ENCODE measurements at places on chromosomes 1 and 21.
A peak's percentile ranks its signal among the peaks of the same experiment; 100 is the strongest.

DNA sequence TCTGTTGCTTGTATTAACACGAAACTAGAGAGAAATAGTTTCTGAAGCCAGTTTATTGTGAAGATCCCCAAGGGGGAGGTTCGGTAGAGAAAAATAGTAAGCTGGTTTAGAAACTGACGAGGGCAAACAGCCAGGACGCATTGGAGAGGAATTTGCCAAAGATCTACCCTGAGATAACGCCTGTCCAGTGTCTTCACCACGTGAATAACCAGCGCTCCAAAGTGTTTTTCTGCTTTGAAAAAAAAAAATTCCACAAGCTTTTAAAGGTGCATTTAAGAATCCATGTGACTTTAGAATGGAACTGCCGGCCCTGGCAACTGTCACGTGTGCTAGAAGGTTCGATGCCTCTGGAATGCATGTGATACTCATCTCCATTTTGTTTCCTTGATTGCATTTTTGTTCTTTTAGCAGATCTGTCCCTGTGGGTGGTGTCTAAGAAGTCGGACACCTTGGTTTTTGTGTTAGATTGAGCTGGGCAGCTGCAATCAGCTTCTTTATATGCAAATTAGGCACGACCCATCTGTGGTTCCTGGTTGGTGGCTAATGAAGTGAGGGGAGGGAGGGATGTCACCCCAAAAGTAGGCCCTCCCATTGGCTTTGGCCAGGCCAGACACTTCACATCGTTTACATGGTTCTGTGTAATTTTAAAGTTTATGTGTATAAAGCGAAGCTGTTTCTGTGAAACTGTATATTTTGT lies 1.3 kb upstream of the THAP3 start:
- no peak for DNase-seq

- DNase-seq: no peak
Measured at GRCh38 chr1:244084763-244085162, 33.7 kb downstream of the ZBTB18 start.

DNA sequence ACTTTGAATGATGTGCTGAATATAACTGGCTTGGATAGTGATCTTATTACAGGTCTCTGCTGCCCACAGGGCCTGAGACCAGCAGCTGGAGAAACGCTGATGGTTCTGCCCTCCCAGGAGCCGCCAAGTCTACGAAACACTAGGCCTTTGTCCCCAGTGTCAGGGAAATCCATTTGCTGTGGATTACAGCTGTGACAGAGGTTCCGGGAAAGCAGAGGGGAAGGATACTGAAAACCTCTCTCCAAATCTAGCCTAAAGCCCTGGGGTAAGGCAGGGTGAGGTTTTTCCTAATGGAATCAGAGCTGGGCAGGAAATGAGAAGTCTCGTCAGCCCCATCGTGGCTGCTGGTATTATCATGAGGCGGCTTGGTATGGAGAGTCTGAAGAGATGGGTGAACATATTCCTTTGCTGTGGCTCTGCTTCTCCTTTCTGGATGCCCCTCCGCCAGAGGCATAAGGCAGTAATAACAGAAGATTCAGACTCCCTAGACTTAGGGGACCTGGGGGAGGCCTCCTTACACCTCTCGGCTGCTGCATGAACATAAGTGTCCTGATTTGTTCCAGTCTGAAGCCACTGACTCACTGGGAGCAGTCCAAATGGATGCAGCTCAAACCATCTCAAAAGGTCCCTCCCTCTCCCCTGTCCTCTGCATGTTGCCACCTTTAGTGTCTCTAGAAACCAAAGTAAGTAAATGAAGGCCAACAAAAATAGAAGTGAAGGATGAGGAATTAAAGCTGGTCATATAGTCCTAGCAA lies 48.1 kb downstream of the PHC2 start:
- no peak for DNase-seq

DNA sequence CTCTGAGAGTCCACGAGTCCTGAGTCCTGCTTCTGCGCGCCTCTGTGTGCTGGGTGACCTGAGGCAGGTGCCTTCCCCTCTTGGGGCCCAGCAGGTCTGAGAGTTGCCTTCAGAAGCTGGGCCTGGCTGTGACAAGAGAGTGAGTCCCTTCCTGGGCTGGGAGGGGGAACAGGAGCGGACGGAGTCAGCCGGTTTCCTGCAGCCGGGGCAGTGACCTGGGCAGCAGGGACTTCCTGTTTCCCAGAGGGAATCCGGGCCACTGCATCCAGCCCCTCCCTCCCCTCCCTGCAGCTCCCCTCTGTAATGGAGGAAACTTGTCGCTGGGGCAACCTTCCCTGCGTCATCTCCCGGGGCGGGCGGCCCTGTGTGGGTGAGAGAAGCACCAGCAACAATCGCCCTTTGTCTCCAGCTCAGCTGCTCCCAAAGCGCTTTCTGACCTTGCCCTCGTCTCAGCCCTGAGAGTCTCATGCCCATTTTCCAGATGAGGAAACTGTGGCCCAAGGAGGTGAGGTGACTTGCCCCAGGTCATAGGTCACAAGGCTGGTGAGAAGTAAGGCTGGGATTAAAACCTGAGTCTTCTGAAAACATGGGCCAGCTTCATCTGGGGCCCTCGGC lies 61.1 kb downstream of the SDC3 start:
- no peak for DNase-seq

GRCh38 chr1:77475641-77476040 lies 193.8 kb downstream of the AK5 start:
- DNase-seq: no peak

- no peak for DNase-seq
Measured at GRCh38 chr21:34671462-34671861, 2.7 kb downstream of the CLIC6 start.

DNA sequence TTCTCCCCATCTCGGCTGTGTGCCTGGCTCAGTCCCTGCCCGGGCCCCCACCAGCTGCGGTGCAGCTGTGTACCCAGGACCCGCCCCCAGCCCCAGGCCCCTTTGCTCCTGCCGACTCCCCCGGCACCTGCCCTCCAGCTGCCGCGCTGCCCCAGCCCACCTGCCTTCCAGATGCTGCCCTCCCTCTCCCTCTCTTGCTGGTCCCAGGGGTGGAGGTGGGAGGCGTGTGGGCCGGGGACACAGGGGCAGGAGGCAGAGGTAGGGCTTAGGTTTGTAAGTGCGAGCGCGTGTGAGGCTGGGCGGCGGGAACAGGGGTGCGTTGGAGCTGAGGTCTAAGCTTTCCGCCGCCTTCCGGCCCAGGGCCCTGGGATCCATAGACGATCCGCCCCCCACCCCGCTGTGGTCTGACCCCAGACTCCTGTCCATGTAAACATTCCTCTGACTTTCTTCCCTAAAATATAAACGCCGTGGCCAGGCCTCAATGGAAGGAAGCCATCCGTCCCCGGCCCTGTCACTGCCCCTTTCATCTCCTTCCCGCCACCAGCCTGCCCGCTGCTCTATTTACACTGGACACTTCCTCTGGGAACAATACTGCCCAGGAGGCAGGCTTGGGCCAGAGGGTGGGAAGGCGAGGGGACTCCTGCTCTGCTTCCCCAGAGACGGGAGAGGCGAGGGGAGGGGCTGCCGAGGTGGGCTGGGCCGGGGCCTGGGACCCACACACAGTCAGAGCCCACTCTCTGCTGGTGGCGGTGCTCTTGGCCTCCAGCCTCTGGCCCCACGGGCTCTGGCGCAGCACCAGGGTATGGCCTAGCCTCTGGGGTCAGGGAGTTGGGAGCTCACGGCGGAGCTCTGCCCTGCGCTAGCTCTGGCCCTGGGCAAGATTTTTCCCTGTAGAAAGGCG lies 128.3 kb downstream of the CASZ1 start:
- no peak for DNase-seq

- DNase-seq: no peak
Measured at GRCh38 chr21:15729346-15729673, 472 bp upstream of the USP25 start.

DNA sequence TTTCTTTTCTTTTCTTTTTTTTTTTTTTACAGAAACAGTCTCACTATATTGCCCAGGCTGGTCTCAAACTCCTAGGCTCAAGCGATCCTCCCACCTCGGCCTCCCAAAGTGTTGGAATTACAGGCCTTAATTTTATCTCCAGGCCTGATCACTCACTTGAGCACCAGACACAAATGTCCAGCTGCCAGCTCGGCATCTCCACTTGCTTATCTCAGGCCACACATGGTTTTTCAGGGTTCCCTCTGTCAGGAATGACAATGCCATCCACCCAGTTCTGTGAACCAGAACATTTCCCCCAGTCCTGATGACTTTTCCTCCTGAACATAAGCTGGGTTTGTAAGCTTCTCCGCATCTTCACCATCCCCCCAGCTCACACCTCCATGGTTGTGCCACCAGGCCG lies 44.6 kb upstream of the ZNF281 start:
- no peak for DNase-seq

DNA sequence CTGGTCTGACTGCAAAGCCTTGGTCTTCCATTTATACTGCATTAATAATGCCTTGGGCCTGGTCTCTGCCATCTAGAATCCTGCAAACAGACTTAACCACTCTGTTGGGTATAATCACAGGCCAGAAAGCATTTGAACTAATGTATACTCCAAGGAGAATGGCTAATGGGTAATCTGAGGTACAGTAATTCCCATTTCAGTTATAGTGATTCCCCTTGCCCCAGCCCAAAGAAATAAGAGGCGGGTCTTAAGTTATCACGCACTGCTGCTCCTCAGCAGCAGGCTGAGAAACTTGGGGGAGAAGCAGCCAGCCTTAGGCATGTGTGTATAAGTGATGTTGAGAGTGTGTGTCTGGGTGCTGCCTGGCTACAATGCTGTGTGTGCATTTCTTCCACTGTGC lies 2.4 kb downstream of the LPAR3 start:
- no peak for DNase-seq

DNA sequence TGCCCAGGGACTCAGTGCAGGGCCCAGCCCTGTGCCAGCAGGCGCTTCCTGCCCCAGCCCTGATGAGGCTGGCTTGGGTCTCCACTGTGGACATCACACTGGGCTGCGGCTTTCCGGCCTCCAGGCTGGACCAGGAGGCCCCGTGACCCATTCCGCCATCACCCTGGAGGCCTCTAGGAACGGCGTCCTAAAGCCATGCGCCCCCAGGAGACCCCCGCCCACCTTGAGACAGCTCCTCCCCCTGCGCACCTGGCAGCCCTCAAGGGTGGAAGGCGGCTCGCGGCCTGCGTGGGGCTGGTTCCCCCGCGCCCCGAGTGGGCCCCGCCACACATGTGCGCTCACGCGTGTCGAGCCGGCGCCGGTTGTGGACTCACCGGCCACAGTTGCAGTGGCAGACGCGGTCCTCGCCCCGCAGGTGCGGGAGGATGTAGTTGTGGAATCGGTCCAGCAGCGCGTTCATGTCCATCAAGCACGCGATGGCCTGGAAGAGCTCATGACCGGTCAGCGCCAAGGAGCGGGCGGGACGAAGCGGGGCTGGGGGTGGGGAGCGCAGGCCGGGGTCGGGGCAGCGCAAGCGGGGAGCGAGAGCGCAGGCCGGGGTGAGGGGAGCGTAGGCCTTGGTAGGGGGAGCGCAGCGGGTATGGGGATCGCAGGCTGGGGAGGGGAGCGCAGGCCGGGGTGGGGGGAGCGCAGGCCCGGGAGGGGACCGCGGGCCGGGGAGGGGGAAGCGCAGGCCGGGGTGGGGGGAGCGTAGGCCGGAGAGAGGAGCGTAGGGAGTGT lies 924 bp downstream of the TMEM240 start:
- DNase-seq: peak; percentile 47

- no peak for DNase-seq
Measured at GRCh38 chr1:210260096-210260495, 27.5 kb downstream of the SERTAD4 start.

DNA sequence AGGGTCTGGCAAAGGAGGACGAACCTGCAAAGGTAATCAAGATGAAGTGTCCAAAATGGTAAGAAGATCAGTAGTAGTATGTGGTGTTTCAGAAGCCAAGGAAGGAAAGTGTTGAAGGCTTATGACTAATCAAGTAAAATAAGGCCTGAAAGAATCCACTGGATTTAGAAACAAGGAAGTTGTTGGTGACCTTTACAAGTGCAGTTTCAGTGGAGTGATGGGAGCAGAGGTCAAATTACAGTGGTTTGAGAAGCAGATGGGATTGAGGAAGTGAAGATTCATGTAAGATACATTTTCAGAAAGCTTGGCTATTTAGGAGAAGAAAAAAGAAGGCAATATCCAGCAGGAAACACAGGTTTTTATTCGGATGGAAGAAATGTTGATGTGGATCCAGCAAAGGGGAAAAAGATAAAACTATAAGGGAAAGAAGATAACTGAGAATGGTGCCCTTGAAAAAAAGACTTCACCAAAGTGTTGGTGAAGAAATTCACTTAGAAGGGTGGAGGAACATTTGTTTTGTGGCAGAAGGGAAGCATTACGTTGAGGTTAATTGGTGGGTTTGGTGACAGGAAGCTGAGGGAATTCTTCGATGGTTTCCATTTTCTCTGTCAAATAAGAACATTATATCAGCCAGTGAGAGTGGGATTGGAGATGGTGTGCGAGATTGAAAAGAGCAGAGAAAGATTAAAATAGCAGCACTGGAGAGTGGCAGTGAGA lies 2.1 kb downstream of the ARMH1 start:
- no peak for DNase-seq

DNA sequence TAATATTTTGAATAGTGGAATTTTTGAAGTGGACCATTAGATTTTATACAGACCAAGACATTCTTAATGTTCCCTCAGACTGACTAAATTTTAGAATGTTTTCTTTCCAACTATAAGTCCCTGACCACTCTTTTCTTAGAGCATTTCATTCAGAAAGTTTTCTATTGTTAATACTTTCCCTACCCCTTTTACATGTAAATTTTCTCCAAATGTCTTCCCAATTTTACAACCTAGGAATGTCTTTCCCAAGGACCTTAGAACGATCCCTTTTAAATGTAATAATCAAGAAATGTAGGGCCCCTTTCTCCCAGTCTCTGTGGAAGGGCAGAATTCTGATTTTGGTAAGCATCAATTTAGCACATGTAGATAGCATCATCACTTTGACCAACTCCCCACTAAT lies 730.0 kb upstream of the B3GALT2 start:
- no peak for DNase-seq

DNA sequence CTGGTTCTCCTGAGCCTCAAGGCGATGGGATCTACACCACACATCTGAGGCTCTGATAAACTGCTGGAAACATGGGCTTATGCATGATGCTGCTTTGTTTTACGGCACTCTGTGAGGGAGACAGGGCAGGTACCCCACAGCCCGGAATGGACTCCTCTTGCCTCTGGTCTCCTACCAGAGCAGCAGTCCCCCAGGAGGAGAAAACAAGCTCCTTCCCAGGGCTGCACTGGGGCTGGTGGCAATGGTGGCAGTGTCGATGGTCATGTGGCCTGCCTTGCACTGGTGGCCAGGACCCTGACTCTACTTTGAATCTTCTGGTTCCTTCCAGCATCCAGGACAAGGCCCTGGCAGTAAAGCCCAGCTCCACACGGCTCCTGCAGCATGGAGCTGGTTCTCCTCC lies 79.4 kb downstream of the TOMM20 start:
- DNase-seq: no peak

DNA sequence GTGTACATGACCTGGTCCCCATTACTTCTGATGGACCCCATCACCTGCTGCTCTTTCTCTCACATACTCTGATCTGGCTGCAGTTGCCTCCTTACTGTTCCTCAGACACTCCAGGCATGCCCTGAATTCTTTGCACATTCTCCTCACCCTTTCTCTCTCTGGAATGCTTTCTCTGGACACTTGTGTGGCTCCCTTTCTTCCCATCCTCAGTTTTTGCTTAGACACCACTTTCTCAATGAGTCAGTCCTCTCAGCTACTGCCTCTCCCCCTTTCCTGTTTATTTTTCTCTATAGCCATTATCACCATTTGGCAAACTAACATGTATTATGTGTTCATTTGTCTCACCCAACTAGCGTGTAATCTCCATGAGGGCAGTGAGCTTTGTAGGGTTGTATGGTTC lies 28.1 kb downstream of the PLXNA2 start:
- DNase-seq: peak; percentile 85

Measured in AG08395 (cell line).